GM03348 (cell line): ENCODE measurements at places on chromosomes 2 and 18.

DNA sequence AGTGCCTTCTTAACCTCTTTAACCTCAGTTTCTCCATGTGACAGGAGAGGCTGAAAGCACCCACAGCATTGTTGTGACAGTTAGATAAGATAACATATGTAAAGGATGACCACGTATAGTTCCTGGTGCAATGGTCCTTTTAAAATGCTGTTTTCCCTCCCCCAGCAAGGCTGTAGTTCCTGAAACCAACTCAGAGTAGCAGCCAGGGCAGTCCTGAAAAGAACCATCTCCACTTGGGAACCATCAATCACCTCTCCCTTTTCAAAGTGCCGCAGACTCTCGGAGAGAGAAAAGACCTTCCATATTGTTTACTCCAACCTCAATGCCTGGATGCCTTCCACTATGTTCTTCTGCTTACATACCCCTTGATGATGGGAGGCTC, 158.8 kb downstream of the DDX1 start:
- no peak for DNase-seq

GRCh38 chr2:235255693-235256092, 238.2 kb upstream of the AGAP1 start:
- peak; percentile 57 for DNase-seq

DNA sequence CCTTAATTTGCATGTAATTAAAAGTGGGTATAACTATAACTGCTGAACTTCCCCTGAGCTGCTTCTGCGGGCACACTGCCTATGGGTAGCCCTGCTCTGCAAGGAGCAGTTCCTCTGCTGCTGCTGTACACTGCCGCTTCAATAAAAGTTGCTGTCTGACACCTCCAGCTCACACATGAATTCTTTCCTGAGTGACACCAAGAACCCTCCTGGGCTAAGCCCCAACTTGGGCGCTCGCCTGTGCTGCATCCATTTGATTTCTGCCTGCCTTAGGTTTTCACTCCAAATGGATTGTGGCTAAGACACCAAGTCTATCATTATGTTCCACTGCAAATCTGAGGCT, 215.7 kb downstream of the ANAPC1 start:
- no peak for DNase-seq

DNA sequence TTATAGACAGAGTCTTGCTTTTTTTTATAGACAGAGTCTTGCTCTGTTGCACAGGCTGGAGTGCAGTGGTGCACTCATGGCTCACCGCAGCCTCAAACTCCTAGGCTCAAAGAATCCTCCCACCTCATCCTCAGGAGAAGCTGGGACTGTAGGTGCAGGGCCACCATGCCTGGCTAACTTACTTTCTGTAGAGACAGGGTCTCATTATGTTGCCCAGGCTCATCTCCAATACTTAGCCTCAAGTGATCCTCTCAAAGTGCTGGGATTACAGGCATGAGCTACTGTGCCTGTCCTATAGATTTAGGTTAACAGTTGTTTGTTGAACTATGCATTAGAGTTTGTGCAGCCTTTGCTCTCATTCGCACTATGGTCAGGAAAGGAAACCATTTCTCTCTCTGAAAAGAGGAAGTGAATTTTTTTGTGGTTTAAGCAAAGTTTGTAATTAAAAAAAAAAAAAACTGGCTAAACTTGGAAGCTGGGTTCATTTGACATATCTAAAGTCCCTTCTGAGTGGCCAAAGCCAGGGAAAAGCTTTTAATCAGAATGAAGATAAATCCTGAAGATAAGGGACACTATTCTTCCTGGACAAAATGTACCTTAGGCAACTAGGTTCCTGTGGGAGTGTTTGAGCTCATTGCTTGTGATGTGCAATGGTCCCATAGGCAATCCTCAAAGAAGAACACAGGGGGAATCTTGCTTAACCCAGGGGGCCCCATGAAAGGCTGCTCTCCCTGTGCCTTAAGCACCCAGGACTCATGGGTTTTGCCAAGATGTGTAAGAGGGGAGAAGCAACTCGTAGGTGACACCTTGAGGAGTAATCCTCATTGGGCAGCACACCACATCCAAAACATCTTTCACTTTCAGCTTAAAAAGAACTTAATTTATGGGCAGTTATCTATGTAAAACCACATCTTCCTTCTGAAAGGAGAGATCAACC, 201.7 kb downstream of the MREG start:
- DNase-seq = no peak

- DNase-seq = no peak
Measured at GRCh38 chr2:42495234-42495581, 1.4 kb upstream of the KCNG3 start.

DNA sequence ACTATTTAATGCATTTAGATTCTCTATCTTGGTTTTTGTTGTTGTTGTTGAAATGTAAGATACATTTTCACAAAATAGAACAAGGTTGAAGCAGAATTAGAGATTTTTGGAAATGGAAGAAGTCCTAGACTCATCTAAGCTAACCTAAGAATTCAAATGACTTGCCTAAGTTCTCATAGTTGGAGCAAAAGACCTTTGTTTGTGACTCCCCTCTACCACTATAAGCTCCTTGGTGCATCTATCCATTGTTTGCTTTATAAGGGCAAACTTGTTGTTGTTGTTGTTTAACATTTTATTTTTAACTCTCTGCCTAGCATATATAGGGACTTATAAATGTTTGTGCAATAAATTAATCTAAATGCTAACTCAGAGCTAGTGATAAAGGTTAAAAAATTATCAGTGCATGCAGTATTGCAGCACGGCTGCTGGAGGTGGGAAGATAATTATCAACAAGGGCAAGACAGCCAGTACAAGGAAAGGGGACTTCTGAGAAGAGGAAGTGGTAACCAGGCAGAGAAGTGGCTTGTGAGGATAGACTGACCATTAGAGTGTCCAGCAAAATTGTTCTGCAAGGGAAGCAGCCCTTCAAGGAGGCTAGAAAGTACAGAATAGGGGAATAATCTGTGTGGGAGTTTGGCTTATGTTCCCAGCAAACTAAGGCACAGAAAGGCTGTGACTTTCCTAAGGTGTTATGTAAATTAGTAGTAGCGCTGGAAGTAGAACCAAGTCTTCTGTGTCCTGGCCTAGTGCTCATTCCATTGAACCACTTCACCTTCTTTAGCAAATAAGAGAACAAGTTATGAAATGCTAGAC, 38.1 kb upstream of the ACYP2 start:
- no peak for DNase-seq

DNA sequence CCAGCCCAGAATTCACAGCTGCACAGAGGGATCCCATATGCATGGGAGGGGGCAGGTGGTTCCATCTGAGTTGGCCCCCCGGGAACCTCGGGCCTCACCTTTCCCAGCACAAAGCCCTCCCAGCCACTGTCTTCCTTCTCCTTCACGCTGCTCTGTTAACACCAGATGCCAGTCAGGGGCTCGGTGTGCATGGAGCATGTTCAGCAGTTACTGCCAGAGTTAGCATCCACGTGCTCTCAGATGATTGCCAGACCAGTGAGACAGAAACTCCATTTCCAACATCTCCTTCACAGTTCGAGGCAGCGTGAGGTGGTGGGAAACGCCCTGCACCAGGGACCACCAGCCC, 101.0 kb downstream of the PTGR3 start:
- no peak for DNase-seq

GRCh38 chr2:159129269-159129668, 157.2 kb downstream of the WDSUB1 start:
- no peak for DNase-seq

- no peak for DNase-seq
Measured at GRCh38 chr2:54545702-54546450, 89.7 kb downstream of the SPTBN1 start.

DNA sequence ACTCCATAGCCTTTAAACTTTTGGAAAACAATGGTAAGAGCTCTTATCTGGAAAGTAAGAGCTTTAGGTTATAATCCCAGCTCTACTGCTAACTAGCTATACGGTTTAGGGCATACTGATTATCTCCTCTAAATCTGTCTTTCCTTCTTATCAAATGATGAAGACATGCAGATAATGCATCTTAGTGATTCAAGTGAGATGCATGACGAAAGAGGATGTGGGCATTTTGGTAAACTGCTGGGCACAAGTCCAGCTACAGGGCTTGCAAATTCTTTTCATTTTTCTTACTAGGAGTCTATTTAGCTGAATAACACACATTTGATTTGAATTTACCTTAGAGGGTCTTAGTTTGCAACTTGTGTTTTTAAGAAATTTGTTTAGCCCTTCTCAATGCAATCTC, 1604.8 kb upstream of the ZEB2 start:
- no peak for DNase-seq

- DNase-seq = no peak
Measured at GRCh38 chr2:16123421-16123820, 183.1 kb downstream of the MYCN start.

- no peak for DNase-seq
Measured at GRCh38 chr2:204869132-204869823, 324.0 kb downstream of the PARD3B start.

DNA sequence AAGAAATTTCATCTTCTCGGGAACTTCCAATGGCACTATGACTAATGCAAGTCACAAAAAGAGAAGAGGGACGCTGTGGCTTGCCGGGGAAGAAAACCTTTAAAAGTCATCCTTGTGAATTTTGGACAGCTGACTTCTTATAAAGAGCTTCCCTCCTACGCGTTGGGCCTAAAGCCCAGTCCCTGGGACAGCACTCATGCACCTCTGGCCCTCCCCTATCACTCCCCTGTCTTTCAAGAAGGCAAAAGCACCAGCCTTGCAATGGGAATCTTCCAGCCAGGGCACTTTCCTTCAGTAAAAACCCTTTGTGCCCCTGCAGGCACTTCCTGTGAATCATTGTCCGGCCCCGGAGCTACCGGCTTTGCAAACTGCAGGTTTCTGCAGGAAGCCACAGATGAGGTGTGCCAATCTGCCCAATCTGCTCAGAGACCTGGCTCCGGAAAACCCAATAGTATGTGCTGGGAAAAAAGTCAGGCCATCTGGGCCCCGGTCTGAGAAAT, 7.1 kb downstream of the MREG start:
- DNase-seq = no peak
